ENCODE measurements at places on chromosomes 16 and 17. TPM values are rescaled to one million over a fixed set of nuclear protein-coding genes. Genes with fewer than 3 reads are reported as not detected.
A peak's percentile ranks its signal among the peaks of the same experiment; 100 is the strongest.

ZPBP2 gene
- not detected for total RNA-seq

GAST gene
- not detected for total RNA-seq

HSD3B7 gene
- total RNA-seq: 13.4 TPM

DCAKD gene
- 102 TPM for total RNA-seq

GRCh38 chr16:11140466-11140865 lies 115.5 kb downstream of the SOCS1 start:
- DNase-seq: no peak
- H3K4me1 ChIP-seq: peaks cover 44% of the 10 kb centered on the region
- no peaks in the 10 kb centered on the region for H3K36me3 ChIP-seq
- H3K4me3 ChIP-seq: no peak overlapping the region

DNA sequence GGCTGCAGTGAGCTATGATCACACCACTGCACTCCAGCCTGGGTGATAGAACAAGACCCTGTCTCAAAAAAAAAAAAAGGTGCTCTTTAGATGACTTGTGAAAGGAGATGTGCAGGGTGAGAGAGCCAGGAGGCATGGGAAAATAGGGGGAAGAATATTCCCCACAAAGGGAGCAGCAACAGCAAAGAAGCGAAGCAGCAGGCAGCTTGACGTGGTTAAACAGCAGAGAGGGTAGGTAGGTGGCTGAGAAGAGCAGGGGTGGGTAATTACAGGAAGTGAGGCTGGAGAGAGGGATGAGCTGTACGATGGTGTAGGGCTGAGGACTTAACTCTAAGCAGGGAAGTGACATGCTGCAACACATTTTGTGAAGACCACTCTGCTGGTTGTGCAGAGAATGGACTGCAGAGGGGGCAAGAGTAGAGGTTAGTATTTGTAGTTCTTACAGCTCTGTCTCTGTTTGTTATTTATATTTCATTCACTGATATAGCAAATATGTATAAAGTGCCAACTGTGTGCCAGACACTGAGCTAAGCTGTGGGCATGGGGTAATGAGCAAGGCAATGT lies 1.6 kb downstream of the HEATR3 start:
- no peak overlapping the region for H3K4me3 ChIP-seq
- no peak overlapping the region for H3K27ac ChIP-seq
- H3K36me3 ChIP-seq: peaks cover 7% of the 10 kb centered on the region
- H3K4me1 ChIP-seq: peaks cover 4% of the 10 kb centered on the region

DNA sequence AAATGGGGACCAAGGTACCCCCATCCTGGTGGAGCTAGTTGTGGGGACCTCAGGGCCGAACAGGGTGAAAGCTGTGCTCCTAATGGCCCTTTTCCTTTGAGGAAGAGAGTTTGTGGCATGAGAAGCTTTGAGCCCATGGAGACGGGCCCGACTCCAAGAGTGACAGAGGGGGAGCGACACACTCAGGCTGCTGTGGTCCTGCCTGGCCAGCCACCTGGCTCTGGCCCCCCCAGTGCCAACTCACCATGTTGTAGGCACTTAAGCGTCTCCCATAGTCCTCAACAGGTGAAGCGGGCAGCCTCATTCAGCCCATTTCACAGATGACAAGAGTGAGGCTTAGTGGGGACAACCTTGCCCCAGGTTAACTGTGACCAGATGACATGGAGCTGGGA lies 1.6 kb downstream of the IL21R start:
- H3K27me3 ChIP-seq: no peaks in the 10 kb centered on the region
- no peak overlapping the region for H3K27ac ChIP-seq
- peaks cover 16% of the 10 kb centered on the region for H3K4me1 ChIP-seq
- H3K36me3 ChIP-seq: no peaks in the 10 kb centered on the region

DNA sequence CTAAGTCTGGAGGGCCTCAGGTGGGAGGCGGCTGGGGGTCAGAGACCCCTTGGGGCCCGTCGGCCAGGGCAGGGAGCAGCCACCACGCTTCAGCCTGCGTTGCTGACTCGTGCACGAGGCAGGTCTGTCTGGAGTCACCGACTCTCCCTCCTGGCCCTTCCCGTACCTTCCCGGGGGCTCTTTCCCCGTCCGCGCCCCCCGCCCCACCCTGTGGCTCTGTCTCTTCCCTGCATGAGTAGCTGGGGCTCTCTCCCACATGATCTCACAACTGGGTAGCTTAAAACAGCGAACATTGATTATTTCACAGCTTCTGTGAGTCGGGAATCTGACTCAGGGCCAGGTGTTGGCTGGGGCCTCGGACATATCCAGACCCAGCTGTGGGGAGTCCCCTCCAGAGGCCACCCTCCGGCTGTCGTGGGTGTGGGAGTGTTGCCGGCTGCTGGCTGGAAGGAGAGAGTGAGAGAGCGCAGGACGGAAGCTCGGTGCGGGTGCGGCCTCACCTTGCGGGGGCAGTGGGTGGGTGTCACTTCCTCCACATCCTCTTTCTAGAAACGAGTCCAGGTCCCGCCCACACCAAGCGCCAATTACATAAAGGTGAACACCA lies 17.3 kb downstream of the BAHCC1 start:
- DNase-seq: no peak
- no peaks in the 10 kb centered on the region for H3K36me3 ChIP-seq
- H3K4me1 ChIP-seq: peaks cover 44% of the 10 kb centered on the region
- no peak overlapping the region for H3K27ac ChIP-seq

- no peak for DNase-seq
- peak overlapping the region; percentile 74 for H3K27ac ChIP-seq
- no peaks in the 10 kb centered on the region for H3K27me3 ChIP-seq
- peaks cover 18% of the 10 kb centered on the region for H3K4me1 ChIP-seq
- H3K36me3 ChIP-seq: peaks cover 33% of the 10 kb centered on the region
- H3K4me3 ChIP-seq: no peak overlapping the region
Measured at GRCh38 chr17:82096709-82097183, 1.3 kb downstream of the FASN start.

- no peaks in the 10 kb centered on the region for H3K36me3 ChIP-seq
- no peaks in the 10 kb centered on the region for H3K27me3 ChIP-seq
- H3K27ac ChIP-seq: no peak overlapping the region
- H3K4me3 ChIP-seq: no peak overlapping the region
- no peak for DNase-seq
- H3K4me1 ChIP-seq: no peaks in the 10 kb centered on the region
Measured at GRCh38 chr17:2972749-2973148, 90.7 kb downstream of the OR1D5 start.

DNA sequence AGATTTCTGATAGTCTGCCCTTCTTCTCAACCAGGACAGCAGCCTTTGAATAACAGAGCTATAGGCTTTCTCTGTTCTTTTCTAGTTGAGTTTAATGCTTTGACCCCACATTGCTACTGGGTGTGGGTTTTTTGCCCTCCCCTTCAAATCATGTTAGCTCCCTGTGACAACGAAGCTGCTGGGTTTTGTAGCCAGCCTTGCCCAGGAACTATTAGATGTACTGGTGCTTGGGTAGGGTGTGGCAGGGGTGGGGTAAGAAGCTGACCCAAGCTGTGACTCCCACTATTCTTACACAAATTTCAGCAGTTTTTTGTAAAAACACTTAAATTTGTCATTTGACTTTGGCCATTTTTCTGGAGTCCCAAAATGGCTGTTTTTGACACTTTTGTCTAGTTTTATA lies 69.7 kb downstream of the NLK start:
- H3K36me3 ChIP-seq: no peaks in the 10 kb centered on the region
- no peaks in the 10 kb centered on the region for H3K27me3 ChIP-seq
- H3K4me1 ChIP-seq: peaks cover 17% of the 10 kb centered on the region
- peak overlapping the region; percentile 33 for H3K27ac ChIP-seq
- no peak for DNase-seq
- no peak overlapping the region for H3K4me3 ChIP-seq
